Hindlimb muscle (tissue), 1 donor: ENCODE measurements at places on chromosomes 2 and 18.

DNA sequence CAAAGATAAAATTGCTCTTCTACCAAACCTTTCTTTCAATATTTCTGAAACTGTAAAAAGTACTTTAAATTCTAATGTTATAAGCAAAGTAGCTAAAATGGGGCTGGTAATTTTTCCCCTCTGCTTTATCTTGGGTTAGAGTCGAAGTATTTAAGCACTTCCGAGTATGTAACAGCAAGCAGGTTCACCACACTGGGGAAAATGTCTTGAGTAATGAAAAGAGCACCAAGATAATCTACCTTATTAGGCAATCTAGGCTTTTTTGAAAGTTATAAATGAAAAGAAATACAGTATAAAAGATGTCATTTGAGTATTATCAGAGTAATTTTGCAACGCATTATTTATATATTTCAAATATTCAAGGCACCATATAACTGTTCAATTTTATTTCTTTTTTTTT lies 687 bp upstream of the DSG3 start:
- DNase-seq = no peak

DNA sequence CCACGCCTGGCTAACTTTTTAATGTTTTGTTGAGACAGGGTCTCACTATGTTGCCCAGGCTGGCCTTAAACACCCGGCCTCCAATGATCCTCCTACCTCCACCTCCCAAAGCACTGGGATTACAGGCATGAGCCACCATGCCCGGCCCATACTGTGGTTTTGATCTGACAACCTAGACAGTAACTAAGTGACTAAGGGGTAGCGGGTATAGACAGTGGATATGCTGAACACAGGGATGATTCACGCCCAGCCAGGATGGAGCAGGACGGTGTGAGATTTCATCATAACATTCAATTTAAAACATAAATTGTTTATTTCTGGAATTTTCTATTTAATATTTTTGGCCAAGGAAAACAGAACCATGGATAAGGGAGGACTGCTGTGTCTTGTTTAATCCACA lies 36.0 kb upstream of the YPEL5 start:
- DNase-seq = no peak

DNA sequence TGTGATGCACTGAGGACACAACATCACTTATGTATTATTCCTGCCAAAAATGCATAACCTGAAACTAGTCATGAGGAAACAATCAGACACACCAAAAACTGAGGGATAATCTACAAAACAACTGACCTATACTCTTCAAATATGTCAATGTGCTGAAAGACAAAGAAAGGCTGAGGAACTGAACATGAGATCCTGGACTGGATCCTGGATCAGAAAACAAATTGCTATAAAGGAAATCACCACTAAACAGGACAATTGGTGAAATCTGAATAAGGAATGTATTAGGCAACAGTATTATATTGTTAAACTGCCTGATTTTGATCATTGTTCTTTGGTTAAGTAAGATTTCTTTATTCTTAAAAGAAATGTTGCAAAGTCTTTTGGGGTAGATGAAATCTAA lies 28.8 kb downstream of the CUL3 start:
- no peak for DNase-seq

GRCh38 chr2:138500592-138501424 lies 762 bp upstream of the SPOPL start:
- DNase-seq = no peak
